ENCODE measurements at places on chromosomes 1 and 21.
A peak's percentile ranks its signal among the peaks of the same experiment; 100 is the strongest.

- DNase-seq: no peak
These were observed 47.8 kb downstream of the SELENOF start for GRCh38 chr1:86865973-86866637.

DNA sequence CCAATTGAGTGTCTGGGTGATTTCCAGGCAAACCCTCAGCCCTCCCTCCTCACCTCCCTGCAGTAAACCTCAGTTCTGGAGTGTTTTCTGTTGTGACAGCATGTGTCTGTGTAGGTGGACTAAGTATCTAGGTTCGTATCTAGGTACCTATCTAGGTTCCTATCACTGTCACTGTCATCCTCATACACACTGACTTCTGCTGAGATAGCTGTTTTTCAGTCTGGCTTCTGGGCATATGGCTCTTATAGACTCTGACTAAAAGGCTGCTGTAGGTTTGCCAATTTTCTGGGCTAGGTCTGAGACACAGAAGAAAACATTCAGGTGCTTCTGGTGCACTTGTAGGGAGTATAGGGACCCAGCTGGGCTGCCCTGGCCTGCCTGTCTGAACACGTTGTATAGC lies 8.1 kb upstream of the TRIM67 start:
- DNase-seq: no peak

DNA sequence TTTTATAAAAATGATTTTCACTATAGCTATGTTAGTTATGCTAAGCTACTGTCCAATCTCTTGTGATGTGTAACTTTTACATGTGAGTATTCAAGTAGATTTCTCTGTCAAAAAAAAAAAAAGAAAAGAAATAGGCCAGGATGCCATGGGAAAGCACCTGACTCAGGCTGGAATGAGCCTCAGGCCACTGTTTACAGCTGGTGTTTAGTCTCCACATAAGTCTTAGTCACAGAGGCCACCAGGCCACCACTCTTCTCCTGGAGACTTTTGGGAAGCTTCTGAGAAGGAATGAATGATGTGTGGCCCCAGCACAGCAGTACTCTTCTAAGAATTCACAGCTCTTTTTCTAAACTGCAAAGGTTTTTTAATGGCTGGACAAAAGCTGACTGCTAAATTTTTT lies 48.9 kb downstream of the CHML start:
- DNase-seq: no peak

- DNase-seq: no peak
These were observed 59.8 kb downstream of the GLIS1 start for GRCh38 chr1:53678938-53679825.

DNA sequence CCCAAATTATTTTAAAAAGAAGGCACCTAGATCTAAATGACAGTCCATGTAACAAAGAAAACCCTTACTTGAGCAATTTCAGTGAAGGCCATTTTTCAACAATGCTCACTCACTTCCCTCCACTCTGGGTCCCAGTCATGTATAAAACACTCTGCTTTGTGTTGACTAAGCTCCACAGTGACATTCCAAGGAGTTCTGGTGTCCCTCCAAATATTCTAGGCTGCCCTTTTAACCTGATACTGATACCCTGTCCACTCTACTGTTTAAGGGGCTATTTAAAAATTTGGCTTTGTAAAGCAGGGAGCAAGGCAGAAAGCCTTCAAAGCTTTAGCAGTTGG lies 73.6 kb downstream of the GNG12 start:
- no peak for DNase-seq

DNA sequence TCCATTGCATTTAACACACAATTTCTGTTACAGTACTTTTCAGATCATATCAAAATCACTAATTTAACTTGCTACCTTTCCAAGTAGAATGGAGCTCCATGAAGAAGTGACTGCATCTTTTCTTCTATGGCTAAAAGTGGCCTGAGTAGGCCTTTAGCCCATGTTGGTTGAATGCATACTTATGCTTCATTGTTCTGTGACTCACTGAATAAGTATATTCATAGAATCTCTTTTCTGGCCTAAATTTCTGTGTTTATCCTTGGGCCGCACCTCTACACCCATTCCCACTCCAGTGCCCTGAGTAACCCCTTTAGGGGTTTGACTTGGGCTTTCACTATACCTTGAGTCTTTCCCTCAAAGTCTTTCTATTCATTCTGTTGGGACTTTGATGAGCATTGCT lies 42.1 kb upstream of the ARHGAP29 start:
- no peak for DNase-seq

GRCh38 chr1:38068980-38069340 lies 22.4 kb upstream of the POU3F1 start:
- DNase-seq: no peak

DNA sequence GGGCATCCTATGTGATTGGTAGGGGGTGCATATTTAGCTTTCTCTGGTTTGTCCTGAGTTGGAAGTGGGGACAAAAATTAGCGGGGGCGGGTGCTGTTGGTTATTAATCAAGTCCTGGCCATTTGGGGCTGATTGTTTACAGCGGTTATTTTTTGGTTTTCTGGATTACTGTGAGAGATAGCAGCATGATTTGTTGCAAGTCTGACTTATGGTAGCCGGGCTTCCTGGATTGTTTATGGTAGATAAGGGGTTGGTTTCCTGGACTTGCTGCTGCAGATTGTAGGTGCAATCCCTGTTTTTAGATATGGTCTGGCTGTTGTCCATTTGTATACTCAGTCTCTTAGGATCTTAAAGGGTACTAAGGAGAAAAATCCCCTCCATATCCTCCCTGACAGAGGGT lies 12.1 kb upstream of the PROK1 start:
- DNase-seq: no peak

- no peak for DNase-seq
These were observed 48.1 kb downstream of the PTPRU start for GRCh38 chr1:29284286-29284960.

GRCh38 chr1:234837713-234838112 lies 227.7 kb upstream of the IRF2BP2 start:
- DNase-seq: no peak

- no peak for DNase-seq
These were observed 74.2 kb downstream of the ATF6 start for GRCh38 chr1:161840363-161840762.

DNA sequence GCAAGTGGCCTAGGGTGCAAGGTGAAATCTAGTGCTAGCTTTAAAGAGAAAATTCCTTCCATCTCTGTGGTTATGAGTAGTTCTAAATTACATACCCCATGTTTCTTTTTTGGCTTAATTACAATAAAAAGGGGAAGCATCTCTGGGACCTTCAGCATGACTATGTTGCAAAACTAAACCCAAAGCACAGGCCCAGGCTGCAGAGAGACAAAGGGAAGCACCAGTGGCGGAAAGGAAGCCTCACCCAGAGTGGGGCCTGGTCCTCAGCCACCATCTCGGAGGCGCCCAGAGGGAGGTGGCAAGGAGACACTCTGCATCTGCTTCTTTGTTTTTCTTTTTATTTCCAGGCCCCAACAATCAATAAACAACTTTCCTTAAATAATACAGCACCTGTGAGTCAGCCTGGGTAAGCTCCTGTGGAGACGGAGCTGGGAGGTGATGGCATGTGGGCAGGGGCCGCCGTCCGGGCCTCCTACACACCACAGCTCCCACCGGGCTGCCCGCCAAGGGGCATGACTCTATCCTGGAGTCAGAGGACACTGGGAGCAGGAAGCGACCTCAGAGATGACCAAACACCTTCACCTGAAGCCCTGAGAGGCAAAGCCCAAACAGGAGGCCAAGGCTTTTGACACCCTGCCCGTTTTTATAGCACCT lies 21.7 kb downstream of the ITPKB start:
- DNase-seq: no peak

DNA sequence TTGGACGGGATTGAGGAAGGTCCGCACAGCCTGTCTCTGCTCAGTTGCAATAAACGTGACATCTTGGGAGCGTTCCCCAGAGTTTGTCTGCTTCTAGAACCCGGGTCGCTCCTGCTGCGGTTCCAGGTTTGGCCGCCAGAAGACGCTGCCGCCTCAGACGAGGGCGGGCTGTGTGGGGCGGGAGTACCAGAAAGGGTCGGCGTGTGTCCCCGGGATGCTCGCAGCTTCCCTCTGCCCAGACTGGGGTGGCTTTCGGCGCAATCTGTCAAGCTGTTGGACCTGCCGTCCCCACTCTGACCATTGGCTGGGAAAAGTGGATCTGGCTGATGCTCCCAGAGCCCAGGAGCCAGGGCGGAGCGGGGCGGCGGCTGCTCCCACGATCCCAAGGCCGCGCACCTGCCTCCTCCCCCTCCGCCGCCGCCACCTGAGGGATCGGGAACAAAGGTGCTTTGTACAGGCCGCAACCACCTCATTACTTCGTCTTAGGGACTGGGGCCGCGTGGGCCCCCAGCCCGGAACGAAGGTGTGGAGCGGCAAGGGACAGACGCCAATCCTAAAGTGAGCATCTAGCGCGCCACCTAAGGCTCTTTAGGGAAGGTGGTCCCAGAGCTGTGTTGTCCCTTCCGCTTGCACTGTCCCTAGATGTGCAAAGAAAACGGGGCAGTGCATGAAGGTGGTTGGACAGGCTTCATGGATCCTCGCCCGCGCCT lies 683 bp upstream of the EFNA4 start:
- DNase-seq: peak; percentile 73

- DNase-seq: no peak
These were observed 117.5 kb upstream of the APP start for GRCh38 chr21:26288026-26288425.

GRCh38 chr1:98267423-98267822 lies 346.6 kb upstream of the DPYD start:
- DNase-seq: no peak

DNA sequence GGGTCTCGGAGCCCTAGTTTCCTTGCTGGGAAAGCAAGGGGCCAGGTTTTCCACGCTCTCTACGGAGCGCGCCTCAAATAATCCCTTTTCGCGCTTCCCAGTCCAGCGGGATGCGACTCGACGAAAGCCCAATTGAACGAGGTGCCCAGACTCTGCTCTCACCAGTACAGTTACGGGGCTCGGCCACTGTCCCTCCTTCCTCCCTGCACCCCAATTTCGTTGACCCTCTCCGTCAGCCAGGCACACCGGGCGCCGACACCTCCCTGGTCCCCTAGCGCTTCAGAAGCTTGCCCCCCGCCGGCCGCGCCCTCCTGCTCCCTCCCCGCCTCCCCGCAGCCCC lies 389 bp downstream of the SEMA6C start:
- no peak for DNase-seq

DNA sequence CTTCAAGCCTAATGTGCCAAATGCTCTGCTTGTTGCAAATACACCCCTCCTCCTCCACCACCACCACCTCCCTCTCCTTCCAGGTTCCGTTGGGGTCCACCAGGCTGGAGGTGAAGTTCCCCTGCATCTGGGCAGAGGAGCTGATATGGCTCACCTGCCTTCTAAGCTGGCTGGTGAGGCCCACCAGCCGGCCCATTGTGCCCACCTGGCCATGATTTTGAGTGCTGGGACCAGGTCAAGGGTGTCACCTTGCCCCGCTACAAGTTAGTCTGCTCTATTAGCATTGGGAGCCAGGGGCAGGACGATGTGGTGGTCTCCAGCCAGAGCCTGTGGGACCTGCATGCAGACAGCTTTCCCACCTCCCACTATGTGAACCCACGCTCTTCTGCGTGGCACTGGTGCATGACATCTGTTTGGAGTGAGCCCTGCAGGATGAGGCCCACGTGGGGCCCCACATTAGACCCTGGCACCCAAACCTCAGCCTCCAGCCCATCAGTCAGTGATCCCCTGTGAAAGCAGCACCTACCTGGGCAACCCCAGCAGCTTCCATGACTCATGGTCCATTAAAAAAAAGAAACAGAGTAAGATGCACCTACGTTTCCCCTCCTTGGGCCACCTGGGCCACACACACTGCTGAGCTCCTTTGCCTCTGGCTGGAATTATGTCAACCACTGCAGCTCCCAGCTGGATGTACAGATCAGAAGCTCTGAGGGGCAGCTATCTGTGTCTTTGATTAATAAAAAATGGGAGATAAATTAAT lies 15.6 kb upstream of the CDCP2 start:
- DNase-seq: no peak

DNA sequence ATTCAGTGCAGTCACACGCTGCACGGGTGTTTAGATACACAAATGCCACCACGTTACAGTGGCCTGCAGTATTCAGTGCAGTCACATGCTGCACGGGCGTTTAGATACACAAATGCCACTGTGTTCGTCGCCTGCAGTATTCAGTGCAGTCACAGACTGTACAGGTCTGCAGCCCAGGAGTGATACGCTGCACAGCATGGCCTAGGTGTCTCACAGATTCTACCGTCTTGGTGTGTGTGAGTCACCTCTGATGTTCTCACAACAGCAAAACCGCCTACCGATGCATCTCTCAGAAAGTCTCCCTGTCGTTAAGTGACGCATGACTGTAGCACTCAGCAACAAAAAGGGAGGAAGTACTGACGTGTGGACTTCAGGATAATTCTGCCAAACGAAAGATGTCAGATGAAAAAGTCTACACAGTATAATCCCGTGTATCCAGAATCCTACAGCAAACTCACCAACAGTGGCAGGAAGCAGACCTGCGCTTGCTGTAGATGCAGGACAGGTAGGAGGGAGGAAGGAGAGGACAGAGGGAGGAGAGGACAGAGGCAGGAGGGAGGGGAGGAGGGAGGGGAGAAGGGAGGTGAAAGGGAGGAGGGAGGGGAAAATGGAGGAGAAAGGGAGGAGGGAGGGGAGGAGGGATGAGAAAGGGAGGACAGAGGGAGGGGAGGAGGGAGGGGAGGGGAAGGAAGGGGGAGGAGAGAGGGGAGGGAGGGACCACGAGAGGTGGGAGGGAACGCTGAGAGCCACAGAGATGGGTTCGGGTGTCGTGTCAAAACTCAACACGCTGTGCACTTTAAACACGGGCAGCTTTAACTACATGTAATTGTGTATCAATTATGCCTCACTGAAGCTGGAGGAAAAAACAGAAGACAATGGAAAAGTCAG lies 36.3 kb upstream of the PCBP3 start:
- no peak for DNase-seq

DNA sequence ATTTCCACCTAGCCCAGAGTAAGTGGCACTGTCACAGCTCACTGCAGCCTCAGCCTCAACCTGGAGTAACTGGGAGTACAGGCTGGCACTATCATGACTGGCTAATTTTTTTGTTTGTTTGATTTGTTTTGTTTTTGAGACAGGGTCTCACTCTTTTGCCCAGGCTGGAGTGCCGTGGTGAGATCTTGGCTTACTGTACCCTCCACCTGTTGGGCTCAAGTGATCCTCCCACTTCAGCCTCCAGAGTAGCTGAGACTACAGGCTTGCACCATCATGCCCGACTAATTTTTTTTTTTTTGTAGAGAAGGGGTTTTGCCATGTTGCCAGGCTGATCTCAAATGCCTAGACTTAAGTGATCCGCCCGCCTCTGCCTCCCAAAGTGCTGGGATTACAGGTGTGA lies 2.5 kb downstream of the UCK2 start:
- no peak for DNase-seq

All from left ventricle myocardium superior (tissue), 1 donor.